GM03348 (cell line): ENCODE measurements at places on chromosomes 6 and 20.

DNA sequence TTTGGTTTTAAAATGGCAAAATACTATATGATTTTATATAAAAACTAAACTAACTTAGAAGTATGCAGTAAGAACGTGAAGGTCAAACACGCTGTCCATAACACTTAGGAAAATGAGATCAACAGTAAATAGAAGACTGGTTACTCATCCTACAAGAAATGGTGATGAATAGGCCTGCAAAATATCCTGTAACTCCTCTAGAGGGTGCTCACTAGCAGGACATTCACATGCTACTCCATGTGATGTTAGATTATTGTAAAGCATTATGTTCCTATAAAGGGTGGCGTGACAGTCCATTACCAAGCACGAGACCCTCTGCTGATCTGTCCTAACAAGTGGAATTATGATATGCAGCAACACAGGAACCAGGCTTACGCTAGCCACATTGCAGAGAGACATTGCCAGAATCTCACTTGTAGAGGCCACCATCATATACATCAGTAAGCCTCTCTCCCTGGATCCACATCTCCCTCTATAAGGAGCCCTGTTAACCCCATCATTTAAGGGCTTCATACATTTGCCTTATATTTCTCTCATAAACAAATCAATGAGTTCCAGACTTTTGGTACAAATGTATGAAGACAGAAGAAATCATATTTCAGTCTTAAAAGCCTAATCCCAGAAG, 18.0 kb upstream of the DEFB129 start:
- peak; percentile 68 for DNase-seq

DNA sequence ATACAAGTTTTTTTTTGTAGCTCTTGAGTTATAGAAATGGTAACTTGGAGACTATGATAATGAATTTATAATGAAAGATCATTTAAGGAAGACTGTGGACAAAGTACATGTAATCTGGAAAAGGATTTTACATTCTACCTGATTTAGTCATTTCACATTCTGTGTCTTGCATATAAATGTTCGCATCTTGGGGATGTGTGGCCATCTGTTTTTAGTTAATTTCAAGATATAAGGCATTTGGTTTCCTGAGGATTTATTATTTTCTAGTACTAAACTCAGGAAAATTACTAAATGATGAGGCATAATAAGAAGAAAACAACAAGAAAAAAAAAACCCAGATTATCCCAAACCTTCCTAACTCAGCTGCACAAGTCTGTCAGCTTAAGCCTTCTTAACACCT, 112.7 kb upstream of the PRL start:
- no peak for DNase-seq

DNA sequence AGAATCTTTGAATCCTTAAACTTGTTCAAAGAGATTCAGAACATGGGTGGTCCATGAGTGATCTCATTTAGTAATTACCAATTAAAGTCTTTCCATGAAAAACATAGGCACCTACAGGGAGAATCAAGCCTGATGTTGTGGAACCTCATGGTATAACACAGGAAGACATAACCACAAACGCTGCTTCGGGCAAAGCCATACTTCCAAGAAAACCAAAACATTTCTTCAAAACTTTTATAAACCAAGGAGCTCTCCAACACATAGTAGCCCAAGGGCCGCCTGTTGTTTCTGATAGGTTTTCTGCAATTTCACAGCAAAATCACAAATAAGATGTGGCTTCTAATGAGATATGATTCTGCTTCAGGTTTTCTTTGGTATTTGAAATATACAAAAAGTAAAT, 2.5 kb downstream of the CHD6 start:
- no peak for DNase-seq

DNA sequence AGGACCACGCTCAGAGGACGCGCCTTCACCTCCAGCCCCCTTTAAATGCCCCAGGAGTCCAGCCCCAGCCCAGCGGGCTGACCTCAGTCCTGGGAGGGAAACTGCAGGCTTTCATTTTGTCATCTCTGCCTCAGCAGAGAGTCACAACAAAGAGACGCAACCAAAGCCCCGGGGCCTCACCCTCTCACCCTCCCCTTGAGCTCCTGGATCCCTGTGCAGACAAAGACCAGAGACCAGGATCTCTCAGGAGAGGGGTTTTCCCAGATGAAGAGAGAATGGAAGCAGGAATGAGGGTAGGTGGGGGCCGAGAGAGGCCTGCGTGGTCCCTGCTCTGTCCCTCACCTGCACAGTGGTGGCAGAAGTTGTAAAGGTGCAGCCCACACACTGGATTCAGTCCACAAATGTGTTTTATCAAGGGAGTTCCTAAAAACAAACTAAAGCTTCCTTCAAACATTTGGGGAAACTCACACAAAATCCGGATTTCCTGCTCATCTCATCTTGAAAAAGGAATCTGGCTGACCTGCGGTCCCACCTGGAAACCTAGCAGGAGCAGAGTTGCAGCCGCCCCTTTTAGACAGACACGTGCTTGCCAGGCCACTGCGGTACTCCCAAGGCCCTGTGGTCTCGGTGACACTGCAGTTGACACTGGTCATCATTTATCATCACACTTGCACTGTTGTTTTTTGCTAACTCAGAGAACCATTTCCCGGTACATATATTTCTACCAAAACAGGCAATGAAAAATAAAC, 27.1 kb downstream of the PTGIS start:
- DNase-seq: no peak

- DNase-seq: no peak
Observed at GRCh38 chr6:146890644-146891434, 292.1 kb downstream of the ADGB start.

DNA sequence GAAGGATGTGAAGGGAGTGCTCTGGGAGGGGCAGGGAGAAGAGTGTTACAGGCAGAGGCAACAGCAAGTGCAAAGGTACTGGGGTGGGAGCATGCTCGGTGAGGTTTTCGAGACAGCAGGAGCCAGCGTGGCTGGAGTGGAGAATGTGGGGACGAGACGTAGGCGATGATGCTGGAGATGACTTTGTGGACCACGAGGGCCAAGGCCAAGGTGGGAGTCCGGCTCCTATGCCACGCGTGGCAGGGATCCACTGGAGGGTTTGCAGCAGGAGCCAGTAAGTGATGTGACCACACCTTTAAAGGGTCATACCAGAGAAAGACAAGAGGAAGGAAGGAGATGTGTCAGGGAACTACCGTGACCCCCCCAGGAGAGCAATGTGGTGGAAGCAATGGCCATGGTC, 7.3 kb downstream of the PTGIS start:
- no peak for DNase-seq

GRCh38 chr6:47221565-47221964, 88.1 kb downstream of the TNFRSF21 start:
- DNase-seq: no peak

GRCh38 chr6:83352424-83353061, 78.3 kb downstream of the ME1 start:
- no peak for DNase-seq

- peak; percentile 69 for DNase-seq
Observed at GRCh38 chr6:52839124-52840055, 1.2 kb downstream of the GSTA5 start.

- no peak for DNase-seq
Observed at GRCh38 chr6:11714116-11714797, 64.3 kb downstream of the ADTRP start.

DNA sequence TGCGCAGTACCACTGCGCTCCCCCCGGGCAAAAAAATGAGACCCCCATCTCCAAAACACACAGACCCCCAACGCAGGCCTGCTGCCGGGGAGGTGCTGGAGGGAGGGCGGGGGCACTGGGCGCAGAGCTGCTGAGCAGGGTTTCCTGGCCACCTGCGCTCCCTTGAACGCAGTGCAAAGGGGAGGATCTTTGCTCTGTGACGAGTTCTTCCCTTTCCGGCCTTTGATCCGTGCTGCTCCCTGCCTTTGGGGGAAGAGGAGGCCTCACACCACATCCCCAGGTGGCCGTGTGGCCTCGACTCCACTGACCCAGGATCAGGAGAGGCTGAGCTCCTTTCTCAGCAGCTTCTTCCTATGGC, 8.9 kb upstream of the COL20A1 start:
- DNase-seq: no peak

- DNase-seq: no peak
Observed at GRCh38 chr6:108959972-108960582, 111.9 kb downstream of the ARMC2 start.

- no peak for DNase-seq
Observed at GRCh38 chr6:39339868-39340550, 17.5 kb upstream of the KCNK16 start.

DNA sequence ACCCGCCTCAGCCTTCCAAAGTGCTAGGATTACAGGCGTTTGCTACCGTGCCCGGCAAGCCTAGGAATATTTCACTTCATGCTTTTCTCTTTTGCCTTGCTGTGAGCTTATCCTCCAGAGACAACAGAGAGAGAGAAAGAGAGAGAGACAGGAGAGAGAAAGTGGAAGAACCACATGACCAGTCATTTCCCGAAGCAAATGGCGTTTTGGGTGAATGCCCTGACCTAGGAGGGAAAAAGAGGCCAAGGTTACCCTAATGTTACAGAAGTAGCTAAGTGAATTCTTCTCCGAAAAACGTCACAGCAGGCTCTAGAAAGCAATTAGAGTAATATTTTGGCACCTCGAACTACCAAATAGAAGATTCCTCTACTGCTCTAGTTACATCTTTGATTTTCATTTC, 9.1 kb downstream of the SGK1 start:
- no peak for DNase-seq

DNA sequence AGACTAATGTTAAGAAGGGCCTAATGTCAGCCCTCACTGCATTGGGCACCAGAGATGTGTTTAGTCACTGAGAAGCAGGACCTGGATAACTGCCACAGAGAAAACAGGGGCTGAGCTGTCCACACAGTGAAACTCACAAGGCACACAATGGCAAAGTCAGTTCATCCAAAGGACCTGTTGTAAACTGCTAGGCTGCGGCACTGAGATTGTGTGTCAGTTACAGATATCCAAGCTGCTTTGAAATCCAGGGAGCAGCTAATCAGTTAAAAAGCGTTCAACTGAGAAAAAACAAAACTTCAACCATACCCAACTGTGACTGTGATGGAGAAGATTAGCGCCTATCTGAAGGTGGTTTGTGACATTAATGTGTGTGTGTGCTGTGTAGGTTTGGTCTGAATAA, 27.8 kb upstream of the TMEM14A start:
- no peak for DNase-seq

- no peak for DNase-seq
Observed at GRCh38 chr6:106617302-106617701, 12.0 kb downstream of the RTN4IP1 start.

DNA sequence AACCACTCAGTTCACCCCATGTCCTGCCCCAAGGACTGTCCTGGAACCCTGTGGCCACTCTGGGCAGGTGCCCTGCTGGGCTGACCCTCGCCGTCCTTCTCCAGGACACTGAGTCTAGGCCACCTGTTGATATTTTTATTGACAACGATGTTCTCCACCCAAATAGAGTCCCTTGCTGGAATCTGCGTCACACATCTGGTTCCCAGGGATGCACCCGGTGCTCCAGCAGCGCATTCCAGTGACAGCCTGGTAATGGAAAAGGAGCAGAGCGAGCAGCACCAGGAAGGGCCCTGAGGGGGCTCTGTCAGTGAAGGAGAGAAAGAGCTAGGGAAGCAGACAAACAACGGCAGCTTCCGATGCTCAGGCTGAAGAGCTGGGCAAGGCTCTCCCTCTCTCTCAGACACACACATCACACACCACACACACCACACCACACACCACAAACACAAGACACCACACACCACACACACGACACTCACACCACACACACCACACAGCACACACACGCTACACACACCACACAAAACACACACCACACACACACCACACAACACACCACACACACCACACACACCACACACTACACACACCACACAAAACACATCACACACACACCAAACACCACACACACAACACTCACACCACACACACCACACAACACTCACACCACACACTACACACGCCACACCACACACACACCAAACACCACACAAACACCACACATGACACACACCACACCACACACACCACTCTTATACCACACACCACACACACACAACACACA, 117.9 kb upstream of the THBS2 start:
- DNase-seq: peak; percentile 55

DNA sequence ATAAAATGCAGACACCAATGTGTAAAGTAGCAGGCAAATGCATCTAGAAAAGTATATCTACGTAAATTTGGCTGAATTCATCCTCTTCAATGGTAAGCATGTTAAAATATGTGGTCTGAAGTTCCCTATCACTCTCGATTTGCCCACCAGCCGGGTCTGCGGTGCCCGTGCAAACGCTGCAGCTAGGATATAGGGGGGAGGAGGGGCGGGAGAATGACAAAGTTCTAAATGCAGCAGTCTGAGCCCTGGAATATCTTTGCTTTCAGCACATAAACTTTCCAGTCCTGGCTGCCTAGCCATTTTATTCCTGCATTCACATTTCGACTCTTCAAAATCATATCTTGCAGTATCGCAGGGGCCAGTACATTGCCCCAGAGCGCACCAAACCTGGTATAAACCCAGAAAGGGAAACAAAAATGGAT, 708 bp downstream of the NRN1 start:
- DNase-seq: peak; percentile 26

- DNase-seq: peak; percentile 51
Observed at GRCh38 chr6:12851123-12851695, 134.6 kb downstream of the PHACTR1 start.

DNA sequence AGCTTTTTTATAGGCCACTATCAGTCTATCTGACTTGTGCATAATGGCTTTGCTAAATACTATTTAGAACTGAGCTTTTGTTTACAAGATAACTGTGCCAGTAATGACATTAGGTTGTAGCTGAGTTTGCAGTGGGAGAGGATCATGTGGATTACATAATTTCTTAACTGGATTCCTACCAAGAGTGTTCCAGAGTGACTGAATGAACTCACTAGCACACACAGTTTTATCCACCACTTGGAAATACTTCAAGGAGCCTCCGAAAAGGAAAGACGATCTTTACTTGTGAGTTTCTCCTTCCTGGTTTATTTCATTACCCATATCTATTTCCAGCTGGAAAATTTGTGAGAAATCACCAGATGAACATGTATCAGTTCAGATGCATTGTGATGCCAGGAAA, 10.9 kb upstream of the SYNE1 start:
- DNase-seq: peak; percentile 70

GRCh38 chr6:88997327-88997726, 33.9 kb upstream of the RNGTT start:
- DNase-seq: no peak

DNA sequence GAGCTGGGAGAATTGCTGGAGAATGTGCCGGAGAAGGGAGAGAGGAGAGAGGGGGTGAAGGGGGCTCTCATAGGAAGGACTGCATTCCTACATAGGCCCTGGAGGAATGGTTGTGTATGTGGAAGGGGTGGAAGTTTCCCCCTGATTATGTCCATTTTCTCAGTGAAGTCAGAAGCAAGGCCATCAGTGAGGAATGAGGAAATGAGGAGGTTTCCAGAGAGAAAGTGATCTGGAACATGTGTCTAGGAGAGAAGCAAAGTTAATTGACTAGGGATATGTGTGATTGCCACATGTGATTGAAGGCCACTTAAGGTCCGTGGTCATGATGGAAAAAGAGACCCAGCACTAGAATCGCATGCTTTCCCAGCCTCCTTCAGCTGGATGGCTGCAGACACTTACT, 42.3 kb downstream of the TBPL1 start:
- DNase-seq: no peak
